ENCODE measurements at places on chromosomes 4 and X.

GRCh38 chrX:99909946-99910345, 500.1 kb downstream of the PCDH19 start:
- no peak for DNase-seq

DNA sequence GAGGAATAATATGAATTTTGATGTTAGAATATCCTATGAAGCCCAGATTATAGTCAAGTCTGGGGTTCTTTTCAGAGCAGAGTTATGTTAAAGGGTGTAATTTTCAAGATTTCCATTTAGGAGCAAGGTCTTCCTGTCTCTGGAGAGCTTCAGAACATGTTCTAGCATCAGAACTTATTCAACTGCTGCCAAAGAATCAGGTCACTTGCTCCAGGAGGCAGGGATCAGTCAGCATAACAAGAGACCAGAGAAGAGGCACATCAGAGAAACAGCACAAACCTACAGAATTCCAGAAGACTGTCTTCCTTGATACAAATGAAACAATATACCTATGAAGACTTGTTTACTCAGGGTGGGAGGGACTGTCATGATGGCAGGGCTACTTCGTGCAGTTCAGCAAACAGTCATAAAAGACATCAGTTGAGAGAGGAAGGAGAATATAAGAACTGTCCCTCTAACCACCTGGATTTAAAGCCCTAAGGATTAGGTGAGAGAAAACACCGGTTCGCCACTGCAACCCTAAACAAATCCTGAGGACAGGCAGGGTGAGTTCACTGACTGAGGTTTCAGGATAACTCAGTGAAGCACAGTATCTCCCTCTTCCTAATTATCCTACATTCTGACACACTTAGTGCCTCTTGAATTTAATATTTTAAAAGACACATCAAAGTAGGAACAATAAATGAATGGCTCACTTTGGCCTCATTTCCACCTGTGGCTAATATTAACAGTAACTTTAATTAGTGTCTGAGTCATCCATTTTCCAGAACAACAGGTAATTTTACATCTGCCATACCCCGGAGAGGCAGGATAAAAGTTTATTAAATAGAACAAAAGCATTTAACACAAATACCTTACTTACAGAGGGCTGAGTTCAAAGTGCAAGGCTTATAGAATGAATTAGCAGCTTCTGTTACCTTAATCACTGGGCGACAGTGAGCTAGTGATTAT, 93.0 kb downstream of the HDAC8 start:
- DNase-seq, result no peak

GRCh38 chrX:83759872-83760271, 101.1 kb upstream of the CYLC1 start:
- no peak for DNase-seq

DNA sequence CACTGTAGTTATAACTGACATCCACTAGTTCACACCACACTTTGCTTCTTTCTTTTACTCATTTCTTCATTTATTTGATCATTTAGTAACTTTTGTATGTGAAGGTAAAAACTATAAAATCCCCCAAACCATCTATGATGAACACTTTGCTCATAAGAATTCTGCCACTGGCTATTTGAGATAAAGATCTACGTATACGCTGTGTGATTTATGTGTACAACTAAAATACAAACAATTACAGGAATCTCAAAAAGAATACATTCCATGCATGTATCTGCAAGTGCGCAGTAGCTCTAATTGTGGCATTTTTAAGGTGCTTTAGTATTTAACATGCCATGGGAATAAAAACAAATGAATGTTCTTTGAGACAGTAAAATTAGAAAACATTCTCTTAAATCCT, 156.9 kb upstream of the NAP1L5 start:
- DNase-seq, result no peak

Measured in type B pancreatic cell (in vitro differentiated cells).